T-helper 1 cell treated with Interleukin-12 subunit alpha and Interleukin-12 subunit beta and Interleukin-4 antibody, amounts not matched to agents 30 ng/mL and 1 ng/mL, for 36 hours (primary cell): ENCODE measurements at places on chromosomes 12 and 14. TPM values are rescaled to one million over a fixed set of nuclear protein-coding genes. Genes with fewer than 3 reads are reported as not detected.

The CDH24 gene
- total RNA-seq = 2.0 and 2.2 TPM in 2 replicates

The KLRC3 gene
- total RNA-seq = not detected in 2 replicates

The HOXC4 gene
- total RNA-seq = 0.42 TPM in 1 of 2 replicates, not detected in the other

The NGB gene
- not detected in 2 replicates for total RNA-seq

The TAS2R30 gene
- total RNA-seq = 4.2 and 5.4 TPM in 2 replicates
